ENCODE measurements at places on chromosomes 3 and 15.

DNA sequence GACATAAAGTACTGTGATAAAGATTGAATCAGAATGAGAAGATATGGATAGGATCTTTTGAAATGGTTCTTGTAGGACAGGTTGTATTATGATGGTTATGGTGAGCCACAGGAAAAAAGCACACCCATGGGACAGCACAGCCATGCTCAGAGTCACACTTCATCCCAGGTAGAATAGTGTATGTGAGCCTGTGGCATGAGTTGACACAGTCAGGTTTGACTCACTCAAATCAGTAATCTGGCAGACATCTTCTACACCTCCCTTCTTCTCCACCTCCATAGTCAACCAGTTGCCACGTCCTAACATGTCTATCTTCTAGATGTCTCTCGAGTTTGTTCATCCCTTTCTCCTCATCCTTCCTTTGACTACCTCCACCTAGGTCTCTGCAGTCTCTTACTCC lies 176.0 kb downstream of the RBMS3 start:
- DNase-seq: no peak

DNA sequence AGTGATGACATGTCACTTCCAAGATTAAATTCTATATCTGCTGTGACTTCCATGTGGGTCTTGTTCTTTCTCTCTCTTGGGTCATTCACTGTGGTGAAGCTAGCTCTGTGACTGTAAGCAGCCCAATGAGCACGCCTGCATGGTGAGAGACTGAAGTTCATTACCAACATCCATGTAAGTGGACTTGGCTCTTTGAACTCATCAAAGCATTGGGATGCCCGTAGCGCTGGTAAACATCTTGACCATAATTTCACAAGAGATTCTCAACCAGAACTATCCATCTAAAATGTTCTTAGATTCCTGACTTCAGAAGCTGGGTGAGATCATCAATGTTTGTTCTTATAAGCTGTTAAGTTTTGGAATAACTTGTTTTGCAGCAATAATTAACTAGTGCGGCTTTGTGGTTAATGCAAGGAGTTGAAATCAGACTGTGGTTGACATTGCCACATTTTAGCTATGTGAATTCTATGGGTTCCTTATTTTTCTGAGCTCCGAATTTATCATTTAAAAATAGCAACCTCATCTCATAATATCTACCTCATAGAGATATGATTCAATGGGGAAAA lies 31.6 kb upstream of the LRRC3B start:
- no peak for DNase-seq

- DNase-seq: no peak
Observed at GRCh38 chr15:70672081-70672480, 91.3 kb downstream of the UACA start.

DNA sequence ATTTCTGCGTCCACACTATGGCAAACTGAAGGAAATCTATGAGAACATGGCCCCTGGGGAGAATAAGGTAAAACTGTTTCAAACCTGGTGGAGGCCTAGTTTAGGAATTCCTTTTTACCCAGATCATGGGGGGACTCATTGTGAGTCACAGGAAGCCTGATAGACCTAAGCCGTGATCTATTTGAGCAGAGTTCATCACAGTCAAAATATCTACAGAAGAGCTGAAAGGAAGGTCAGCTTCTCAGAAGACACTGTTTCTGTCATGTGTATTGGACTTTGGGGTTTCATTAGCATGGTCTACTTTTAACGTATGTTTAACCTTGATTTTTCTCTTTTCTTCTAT lies 1.3 kb downstream of the PSMD2 start:
- DNase-seq: peak; percentile 6
